ENCODE measurements at places on chromosomes 4 and X. TPM values are rescaled to one million over a fixed set of nuclear protein-coding genes. Genes with fewer than 3 reads are reported as not detected.

The KCNE5 gene
- total RNA-seq, result 0.28 TPM

The SLC6A14 gene
- not detected for total RNA-seq

The ATP8A1 gene
- total RNA-seq, result 0.83 TPM

The TMSB15A gene
- 32.8 TPM for total RNA-seq

The ATP2B3 gene
- total RNA-seq, result under 0.01 TPM

The TASL gene
- total RNA-seq, result not detected

The ZXDA gene
- 3.4 TPM for total RNA-seq

The NIPAL1 gene
- total RNA-seq, result 1.1 TPM

The TECRL gene
- total RNA-seq, result not detected

The ZMAT1 gene
- not detected for total RNA-seq

The FAM53A gene
- total RNA-seq, result 2.0 TPM

The XG gene
- under 0.01 TPM for total RNA-seq

The SLC38A5 gene
- 12.2 TPM for total RNA-seq

The REELD1 gene
- not detected for total RNA-seq

The PTCHD1 gene
- total RNA-seq, result not detected

The ACOX3 gene
- 24.2 TPM for total RNA-seq

The F9 gene
- total RNA-seq, result not detected

The NEXMIF gene
- under 0.01 TPM for total RNA-seq

The FUNDC1 gene
- total RNA-seq, result 13.6 TPM

The ERVMER34-1 gene
- total RNA-seq, result not detected

The TMEM144 gene
- 2.2 TPM for total RNA-seq

The PCDH19 gene
- total RNA-seq, result not detected

The LRP2BP gene
- total RNA-seq, result 0.56 TPM

The PABPC1L2B gene
- total RNA-seq, result not detected

The DOCK11 gene
- 14.7 TPM for total RNA-seq

The AFP gene
- total RNA-seq, result 1.3 TPM

The NPY2R gene
- total RNA-seq, result not detected
